ENCODE measurements at places on chromosomes 4 and X.

DNA sequence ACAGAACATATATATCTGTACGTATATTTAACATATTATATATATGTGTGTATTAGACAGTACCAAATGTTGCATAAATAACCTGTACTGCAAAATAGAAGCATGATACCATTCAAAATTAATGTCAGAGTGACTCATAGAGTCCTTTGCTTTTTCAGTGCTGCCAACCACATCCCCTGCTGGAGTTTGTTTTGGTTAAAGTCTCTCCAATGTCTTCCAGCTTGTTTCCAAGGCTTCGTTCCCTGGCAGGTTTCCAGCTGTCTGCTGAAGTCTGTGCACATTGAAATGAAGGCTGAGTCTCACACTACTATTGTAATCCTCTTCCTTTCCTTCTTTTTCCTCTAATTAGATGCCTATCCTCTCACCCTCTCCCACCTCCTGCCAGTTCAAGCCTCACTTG lies 14.9 kb downstream of the NRK start:
- DNase-seq = no peak

DNA sequence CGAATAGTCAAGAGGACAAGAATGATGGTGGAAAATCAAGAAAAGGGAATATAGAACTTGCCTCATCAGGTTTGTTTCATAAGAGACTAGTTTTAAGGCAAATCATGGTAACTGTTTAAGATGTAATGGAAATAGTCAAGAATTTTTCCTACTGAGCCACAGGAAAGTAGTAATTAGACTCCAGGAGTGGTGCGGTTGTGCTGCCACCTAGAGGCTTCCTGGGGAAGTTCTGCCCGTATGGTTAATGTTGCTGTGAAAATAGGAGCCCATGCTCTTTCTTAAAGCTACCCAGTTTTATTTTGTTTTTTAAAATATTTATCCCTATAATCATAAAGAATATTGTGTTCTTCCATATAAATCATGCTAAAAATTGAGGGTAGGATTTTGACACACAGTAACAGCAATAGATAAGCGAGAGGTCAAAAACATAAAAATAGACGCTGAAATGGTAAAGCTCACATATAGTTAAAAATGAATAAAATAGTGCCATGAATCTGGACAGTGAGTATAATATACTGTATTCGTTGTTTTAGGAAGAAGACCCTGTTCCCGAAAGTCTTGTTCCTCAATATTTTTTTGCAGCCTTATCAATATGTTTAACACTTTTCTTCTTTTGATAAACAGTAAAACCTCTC lies 87.0 kb downstream of the PHOX2B start:
- DNase-seq = peak; percentile 56

DNA sequence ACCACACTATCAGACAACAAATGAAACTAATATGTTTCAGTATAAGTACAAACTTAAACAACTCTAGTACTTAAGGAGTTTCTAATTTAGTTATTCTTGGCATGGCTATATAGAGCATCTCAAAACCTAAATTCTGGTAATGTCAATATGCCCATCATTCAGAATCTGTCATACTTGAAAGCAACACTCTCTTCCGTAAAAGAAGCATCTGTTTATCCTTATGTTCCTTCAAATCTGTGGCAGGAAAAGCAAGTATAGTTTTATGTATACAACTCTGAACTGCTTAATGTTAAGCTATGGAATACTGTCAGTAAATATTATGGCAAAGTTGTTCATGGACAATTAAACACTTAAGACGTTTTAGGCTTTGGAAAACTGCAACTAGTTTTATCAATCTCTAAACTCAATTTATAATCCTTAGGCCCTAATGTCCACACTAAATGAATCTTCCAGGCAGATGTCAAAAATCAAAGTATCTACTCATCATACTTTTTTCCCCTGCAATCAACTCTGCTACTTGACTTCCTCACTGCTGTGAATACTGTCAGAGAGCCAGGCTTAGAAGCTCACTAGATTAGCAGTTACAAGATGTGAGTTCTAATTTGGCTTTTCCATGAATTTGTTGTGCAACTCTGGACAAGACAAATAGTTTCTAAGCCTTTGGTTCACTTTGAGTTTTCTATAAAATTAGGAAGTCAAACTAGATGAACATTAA lies 109.4 kb downstream of the SCLT1 start:
- DNase-seq = no peak

- no peak for DNase-seq
These were observed 50.7 kb upstream of the CRMP1 start for GRCh38 chr4:5943561-5943960.

DNA sequence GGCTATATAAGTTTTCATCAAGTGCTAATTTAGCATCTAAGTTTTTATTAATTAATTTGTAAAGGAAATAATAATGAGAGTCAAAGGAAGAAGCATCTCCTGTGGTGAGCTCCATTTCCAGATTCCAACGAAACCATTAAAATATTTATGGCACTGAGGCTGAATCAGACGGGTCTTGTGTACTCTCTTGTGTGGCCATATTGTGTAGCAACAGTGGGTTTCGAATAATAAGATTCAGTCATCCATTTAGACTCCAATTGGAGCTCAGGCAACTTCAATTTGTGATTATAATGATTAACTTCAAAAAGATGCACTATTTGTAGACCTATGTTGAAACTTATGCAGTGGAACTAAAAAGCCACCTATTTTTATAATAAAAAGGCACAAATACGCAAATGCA lies 82.4 kb downstream of the SNCA start:
- DNase-seq = no peak

- DNase-seq = no peak
These were observed 573.6 kb downstream of the INPP4B start for GRCh38 chr4:142272452-142272851.

DNA sequence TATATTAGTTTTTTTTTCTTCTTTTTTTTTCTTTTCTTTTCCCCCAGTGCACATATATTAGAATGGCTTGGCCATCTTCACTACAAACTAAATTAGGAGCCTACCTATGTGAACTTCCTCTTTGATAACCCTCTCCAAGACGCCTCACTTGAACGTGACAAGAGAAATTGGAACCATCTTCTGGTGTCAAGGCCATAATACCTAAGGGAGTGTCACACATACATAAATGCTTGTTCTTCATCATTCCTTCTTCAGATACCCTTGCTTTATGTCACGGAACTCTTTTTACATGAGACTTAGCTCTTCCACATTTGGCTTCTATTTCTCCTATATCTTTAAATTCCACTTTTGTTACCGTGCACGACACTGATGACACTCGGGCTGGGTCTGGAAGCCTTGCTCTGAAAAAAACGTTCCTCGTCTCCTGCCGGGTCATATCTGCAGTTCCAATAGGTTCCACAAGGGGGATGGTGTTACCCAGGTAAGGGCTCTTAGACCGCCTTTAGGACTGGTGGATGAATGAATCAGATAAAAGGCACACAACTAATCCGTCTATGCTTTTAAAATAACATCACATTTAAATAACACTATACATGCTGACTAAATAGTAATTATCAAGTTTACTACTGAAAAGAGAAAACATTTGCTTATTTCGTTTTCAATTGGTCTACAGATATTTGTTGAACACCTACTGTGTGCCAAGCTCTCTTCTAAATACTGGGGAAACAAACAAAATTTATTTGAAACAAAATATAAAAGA lies 19.9 kb downstream of the DGAT2L6 start:
- peak; percentile 57 for DNase-seq

DNA sequence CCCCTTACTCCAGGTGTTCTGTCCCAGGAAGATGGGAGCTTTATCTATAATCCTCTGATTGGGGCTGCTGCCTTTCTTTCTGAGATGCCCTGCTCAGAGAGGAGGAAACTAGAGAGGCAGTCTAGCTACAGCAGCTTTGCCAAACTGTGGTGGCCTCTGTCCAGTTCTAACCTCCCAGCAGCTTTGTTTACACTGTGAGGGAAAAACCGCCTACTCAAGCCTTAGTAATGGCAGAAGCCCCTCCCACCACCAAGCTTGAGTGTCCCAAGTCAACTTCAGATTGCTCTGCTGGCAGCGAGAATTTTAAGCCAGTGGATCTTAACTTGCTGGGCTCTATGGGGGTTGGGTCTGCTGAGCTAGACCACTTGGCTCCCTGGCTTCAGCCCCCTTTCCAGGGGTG lies 394.9 kb upstream of the PABPC5 start:
- DNase-seq = no peak

- DNase-seq = no peak
These were observed 24.8 kb downstream of the RTL9 start for GRCh38 chrX:110383414-110383813.

- peak; percentile 54 for DNase-seq
These were observed 158.5 kb downstream of the NSUN7 start for GRCh38 chr4:40908297-40908696.

GRCh38 chrX:136112778-136113177 lies 34.6 kb upstream of the FHL1 start:
- DNase-seq = no peak

GRCh38 chrX:15170927-15171326 lies 99.0 kb downstream of the ASB9 start:
- DNase-seq = no peak

GRCh38 chrX:22164770-22165388 lies 107.8 kb upstream of the CBLL2 start:
- DNase-seq = no peak

GRCh38 chr4:148305751-148306150 lies 136.5 kb downstream of the NR3C2 start:
- no peak for DNase-seq

GRCh38 chr4:186020793-186021407 lies 48.1 kb upstream of the TLR3 start:
- no peak for DNase-seq

DNA sequence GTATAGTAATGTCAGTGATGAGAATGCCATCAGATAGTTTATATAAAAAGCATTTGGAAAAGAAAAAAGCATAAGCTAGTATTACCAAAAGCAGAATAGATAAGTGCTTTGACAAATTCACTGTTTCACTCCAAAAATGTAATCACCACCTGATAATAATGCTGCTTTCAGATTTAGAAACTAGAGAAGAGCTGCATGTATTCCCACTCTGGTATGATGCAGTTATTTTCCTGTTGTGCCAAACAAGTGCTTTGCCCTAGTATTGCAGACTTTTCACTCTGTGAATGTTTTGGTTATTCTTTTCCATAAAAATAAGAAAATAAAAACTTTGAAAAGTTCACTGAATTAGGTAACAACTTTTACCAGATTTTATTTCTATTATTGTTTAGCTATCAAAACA lies 267.7 kb upstream of the TET2 start:
- no peak for DNase-seq

DNA sequence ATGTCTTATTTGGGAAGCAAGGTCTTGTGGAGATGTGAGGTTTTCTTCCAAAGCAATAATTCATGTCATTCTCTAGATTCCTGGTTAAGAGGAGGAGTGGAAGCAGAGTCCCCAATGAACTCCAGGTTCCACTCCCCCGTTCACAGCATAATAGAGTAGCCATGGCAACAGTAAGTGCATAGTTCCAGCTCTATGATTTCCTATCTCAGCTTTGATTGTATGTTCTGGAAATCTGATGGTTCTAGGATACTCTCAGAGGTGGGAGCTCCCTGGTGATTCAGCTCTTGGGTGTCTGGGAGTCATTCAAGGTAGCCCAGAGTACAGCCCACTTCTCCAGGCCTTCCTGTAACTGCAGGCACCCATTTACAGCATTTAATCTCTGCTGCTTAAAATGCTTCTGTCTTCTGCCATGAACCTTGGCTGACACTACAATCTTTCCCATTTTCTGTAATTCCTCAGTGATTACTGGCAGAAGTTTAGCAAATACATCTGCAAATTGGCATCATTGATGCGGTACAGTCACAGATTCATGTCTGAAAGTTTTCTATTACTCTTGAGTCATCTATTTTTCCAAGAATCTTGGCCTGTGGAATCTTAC lies 242.0 kb downstream of the MAPK10 start:
- DNase-seq = no peak
